Stimulated activated CD8-positive, alpha-beta memory T cell treated with anti-CD3 and anti-CD28 coated beads, Interleukin-7, amount 100 ng/mL, for 1 hour (primary cell): ENCODE measurements at places on chromosomes 4 and X.

- DNase-seq, result no peak
Observed at GRCh38 chr4:3368841-3369760, 72.7 kb upstream of the HGFAC start.

DNA sequence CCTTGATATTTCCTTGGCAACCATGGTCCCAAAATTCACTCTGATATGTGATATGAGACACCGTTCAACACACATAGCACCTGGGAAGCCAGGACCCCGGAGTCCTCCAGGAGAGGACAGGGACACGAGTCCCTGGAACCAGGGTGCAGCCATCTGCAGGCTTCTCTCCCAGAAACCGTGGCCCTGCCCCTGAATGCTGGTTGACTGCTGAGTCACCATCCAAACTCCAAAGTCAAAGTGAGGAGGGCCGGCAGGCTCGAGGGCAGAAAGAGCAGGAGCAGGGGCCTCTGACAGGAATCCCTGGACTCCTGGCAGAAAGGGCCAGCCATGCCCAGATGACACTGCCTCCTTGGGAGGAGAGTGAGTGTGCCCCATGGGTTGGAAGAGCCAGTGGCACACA, 6.9 kb upstream of the PNMA6A start:
- DNase-seq, result no peak

DNA sequence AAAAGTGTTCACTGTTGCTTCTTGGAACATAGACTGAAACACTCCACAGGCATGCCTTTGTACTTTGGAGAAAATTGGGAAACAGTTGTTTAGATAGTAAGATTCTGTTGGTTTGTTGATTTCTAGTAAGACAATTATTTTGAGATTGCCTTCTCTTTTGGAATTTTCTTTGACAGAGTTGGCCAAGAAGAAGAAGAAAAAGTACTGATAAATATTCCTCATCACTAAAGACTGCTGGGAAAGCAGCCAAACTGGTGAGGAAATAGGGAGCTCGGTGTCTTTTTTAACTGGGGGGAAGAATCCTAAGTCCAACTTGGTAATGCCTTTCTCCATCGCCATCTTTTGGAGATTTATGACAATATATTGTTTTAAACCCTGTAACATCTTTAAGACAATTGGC, 370.7 kb downstream of the GPAT3 start:
- no peak for DNase-seq

DNA sequence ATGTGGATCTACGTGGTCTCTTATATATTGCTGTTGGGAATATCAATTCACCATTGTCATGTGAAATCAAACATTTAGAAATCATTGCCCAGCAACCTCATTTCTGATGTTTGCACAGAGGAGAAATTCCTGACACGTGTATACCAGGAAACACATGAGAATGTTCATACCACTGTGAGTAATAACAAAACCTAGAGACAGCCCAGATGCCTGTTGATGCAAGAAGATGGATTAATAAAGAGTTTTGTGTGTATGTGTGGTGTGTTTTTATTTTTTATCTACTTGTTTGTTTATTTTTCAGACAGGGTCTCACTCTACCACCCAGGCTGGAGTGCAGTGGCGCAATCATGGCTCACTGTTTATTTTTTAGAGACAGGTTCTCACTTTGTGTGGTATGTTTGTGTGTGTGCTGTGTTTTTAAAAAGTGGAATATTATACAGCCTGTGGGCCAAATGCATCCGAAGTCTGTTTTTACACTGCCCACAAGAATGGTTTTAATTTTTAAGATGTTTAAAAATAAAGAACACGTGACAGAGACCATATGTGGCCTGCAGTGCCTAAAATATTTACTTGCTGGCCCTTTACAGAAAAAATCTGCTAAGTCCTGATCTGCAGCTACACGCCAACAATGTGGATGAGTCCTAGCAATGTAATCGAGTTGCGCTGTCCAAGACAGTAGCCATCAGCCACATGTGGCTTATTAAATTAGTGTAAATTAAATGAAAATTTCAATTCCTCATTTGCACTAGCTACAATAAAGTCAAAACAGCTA, 39.2 kb downstream of the TXLNG start:
- DNase-seq, result no peak

- no peak for DNase-seq
Observed at GRCh38 chrX:140500441-140500840, 4.4 kb downstream of the SOX3 start.

DNA sequence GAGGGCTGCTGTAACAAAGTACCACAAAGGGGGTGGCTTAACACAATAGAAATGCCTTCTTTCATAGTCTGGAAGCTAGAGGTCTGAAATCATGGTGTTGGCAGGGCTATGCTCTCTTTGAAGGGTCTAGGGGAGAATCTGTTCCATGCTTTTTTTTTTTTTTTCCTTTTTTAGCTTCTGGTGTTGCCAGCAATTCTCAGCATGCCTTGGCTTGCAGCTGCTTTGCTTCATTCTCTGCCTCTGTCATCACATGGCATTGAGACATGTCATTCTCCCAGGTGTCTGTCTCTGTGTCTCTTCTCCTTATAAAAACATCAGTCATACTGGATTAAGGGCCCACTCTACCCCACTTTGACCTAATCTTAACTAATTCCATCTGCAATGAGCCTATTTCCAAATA, 78.6 kb upstream of the BOD1L1 start:
- no peak for DNase-seq
